ENCODE measurements at places on chromosomes 1 and 21.

- no peak for DNase-seq
Measured at GRCh38 chr21:44931137-44931500, 8.7 kb upstream of the SLX9 start.

GRCh38 chr1:164560556-164560955 lies 1.6 kb downstream of the PBX1 start:
- DNase-seq = no peak

DNA sequence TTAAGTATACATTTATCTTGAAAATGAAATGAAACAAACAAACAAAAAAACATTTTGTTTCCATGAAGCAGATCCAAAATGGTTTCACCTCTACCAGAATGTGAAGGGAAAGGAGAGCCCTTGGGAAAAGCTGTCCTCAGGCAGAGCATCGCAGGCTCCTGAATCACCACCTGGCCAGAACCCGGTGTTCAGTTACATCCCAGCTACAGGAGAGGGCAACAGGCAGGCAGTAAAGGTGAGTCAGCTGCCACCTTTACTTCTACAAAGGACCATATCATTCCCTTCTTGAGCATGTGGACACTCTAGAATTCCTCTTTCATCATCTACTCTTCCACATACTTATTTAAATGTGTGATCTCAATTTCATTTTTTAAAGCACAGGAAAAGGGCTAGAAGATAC lies 151.2 kb downstream of the PIGK start:
- no peak for DNase-seq

GRCh38 chr1:9755441-9755995 lies 68.2 kb downstream of the CLSTN1 start:
- no peak for DNase-seq

- DNase-seq = no peak
Measured at GRCh38 chr1:162596514-162597170, 35.1 kb downstream of the UAP1 start.

DNA sequence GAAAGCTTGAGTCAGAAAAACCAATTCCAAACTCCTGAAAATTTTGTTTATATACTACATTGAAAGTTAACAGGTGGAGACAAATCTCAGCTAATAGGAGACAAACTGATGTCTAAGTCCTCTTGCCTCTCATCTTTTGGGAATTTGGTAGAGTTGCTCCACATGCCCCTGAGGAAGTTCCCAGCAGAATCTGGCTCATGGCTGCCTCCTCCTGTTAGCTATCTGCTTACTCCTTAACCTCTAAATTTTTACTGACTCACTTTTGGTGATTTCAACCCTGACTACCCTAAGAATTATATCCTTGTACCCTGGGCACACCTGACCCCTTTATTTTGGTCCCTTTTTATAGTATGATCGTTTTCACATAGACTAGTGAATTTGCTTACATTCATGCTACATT lies 633.7 kb upstream of the USP24 start:
- no peak for DNase-seq

GRCh38 chr1:179142889-179143299 lies 61.0 kb downstream of the TOR3A start:
- DNase-seq = no peak

DNA sequence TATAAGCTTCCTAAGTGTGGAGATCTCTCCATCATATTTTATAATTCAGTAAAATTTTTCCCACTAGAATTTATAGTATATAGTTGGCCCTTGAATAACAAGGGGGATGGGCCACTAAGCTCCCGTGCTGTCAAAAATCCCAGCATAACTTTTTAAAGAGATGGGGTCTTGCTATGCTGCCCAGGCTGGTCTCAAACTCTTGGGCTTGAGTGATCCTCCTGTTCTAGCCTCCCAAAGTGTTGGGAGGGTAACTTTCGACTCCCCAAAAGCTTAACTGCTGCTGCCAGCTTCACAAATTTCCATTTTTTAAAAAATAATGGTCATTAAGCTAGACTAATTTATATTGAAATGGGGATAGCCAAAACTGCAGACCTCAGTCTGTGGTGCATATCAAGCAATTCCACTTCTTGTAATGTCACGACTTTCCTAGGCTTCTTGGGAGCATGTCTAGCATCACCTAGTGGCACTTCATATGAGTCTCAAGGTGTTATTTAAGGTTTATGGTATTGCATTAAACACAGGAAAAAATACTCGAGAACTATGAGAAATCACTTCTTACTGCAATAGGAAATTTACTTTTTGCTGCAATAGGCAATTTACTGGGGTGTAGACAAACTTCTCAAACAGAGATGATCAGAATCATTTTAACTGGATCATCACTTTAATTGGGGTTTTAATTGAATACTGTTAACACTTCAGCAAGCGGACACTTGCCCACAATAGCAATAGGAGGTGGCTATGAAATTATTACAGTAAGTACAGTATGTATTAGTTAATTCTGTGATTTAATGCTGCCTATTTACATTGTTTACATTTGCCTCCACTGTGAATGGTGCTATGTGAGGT lies 19.3 kb upstream of the ACTA1 start:
- no peak for DNase-seq

- DNase-seq = no peak
Measured at GRCh38 chr1:209805341-209805781, 581 bp downstream of the IRF6 start.

- no peak for DNase-seq
Measured at GRCh38 chr1:166169182-166169581, 2.4 kb upstream of the FAM78B start.

- DNase-seq = no peak
Measured at GRCh38 chr1:45607404-45608074, 16.3 kb downstream of the CCDC17 start.

- DNase-seq = no peak
Measured at GRCh38 chr1:69750638-69751037, 182.9 kb downstream of the LRRC7 start.

DNA sequence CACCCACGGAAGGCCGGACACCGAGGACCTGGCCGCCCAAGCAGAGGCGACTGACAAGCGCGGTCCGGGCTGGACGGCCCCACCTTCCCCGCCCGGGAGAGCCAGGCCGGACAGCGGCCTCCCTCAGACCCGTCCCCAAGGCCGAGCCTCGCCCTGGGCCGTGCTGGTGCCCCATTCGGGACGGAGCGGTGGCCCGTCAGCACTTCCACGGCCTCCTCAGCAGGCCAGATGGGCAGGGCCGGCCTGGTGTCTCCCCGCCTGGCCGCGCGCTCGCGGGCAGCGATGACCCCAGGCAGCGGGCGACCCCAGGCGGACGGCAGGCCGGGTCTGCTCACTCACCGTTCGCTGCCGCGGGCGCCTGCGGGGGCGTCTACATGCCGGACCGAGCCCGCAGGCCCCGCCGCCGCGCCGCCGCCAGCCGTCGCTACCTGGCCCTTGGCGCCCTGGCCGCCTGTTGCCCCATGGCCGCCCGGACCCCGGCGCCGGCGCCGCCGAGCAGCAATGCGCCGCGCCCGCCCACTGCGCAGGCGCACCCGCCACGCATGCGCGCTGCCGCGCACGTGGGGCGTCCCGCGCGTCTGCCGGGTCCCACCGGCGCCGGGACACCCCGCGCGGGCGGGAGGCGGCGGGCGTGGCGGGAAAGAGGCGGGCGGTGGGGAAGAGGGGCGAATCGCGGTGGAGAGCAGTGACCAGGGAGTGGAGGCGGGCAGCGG lies at the start of gene NADK:
NADK (minus strand) TSS at position 521 of the 713 bp plus-strand sequence. CDS start 13,064 bp downstream, outside the sequence.
- DNase-seq = no peak

GRCh38 chr1:8395433-8395866 lies 77.5 kb downstream of the SLC45A1 start:
- no peak for DNase-seq

DNA sequence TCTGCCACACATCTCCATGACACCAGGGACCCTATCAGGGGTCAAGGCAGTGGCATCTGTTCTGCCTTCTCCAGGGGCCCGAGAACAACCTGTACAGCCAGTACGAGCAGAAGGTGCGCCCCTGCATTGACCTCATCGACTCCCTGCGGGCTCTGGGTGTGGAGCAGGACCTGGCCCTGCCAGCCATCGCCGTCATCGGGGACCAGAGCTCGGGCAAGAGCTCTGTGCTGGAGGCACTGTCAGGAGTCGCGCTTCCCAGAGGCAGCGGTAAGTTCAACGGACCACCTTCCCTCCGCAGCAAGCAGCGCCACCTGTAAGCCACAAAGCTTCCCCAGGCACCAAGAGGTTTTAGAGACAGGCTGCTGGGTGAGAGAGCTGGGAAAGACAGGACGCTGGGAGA lies 15.9 kb downstream of the MX2 start:
- no peak for DNase-seq

DNA sequence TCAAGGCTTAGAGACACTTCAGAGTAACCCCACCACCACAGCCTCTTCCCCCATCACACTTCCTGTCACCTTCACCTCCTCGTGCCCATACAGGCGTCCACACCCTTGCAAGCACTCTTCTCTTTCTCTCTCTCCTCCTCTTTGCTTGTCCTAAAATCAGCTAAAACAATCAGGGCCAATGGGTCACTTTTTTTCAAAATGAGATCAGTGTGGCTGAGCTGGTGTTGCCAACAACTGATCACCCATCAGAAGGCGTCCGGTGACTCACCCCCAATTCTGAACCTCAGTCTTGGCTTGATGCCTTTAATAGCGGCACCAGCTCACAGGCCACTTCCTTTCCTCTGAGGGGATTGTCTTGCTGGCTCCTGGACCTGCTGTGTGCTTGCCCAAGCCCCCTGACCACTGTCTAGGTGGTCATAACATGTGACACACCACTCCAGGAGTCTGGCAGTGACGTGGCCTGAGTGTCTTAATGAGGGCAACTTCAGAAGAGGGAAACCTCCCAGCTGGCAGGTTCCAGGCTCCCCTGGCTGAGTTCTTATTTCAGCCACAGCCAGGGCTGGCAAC lies 1.6 kb downstream of the DRAXIN start:
- no peak for DNase-seq

DNA sequence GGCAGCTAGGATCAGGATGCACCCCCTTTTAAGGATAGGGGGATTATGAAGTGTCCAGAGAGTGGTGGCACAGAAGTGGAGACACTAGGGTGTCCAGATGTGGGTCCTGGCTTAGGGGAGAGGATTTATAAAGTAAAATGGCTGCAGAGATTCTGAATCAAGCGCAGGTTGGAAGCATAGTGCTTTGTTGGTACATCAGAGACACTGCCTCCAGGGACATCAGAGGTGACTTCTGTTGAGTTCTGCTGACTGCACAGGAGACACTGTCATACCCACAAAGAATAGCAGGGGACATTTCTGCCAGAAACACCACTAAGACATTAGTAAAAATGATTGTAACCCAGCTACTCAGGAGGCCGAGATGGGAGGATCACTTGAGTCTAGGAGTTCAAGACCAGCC lies 16.4 kb downstream of the GPR137B start:
- DNase-seq = no peak

- DNase-seq = no peak
Measured at GRCh38 chr1:94255476-94255875, 18.1 kb upstream of the ARHGAP29 start.

Data from anterior cingulate cortex (tissue), 58 donors.